ENCODE measurements at places on chromosomes 6 and 20.

- no peak for DNase-seq
These were observed 14.3 kb downstream of the SULF2 start for GRCh38 chr20:47770935-47771334.

DNA sequence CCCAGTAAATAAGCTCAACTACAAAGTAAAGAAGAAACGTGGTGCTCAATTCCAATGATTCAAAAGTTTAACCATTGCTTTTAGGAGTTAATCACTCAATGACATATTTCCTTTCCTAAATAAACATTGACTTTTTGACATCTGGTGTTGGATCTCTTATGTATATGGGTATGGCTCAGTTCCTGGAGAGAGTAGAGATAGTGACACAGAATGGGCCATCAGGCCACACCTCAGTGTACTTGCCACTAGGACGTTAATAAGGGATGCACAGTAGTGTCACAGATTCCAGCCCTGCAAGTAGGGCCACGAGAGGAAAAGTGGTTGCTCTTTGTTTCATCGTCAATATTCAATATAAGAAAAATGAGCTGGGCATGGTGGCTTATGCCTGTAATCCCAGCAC lies 48.9 kb upstream of the TXNDC5 start:
- no peak for DNase-seq

GRCh38 chr6:6696867-6697531 lies 108.5 kb downstream of the LY86 start:
- DNase-seq = peak; percentile 55

GRCh38 chr6:113860181-113860955 lies 3.2 kb downstream of the MARCKS start:
- DNase-seq = peak; percentile 18

- DNase-seq = no peak
These were observed 6.0 kb downstream of the CNPY3 start for GRCh38 chr6:42935322-42935721.

DNA sequence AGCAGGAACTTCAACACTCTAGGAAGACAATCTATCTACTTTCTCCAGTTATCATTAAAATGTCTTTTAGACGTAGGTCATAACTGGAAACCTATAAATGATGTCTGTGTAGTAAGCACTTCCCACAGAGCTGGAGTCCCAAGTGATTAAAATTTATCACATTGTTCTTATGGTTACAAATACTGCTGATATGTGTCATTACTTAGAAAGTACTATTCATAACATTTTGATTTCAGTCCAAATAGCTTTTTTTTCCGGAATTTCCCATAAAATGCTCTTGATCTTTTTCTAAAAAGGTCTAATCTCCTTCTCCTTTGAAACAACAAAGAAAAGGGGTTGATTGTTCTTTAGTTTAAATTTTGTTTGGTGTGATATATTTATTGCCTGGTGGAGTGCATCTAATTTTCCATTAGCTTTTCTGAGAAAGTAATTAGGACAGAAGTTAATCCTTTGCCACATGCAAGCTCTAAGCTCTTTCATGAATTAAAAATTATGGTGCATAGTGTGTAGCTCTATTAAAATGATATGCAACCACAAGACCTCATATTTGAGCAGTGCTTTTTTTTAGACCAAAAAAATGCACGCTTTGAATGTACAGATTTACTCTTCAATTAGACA lies 132.7 kb upstream of the TCF21 start:
- DNase-seq = no peak

DNA sequence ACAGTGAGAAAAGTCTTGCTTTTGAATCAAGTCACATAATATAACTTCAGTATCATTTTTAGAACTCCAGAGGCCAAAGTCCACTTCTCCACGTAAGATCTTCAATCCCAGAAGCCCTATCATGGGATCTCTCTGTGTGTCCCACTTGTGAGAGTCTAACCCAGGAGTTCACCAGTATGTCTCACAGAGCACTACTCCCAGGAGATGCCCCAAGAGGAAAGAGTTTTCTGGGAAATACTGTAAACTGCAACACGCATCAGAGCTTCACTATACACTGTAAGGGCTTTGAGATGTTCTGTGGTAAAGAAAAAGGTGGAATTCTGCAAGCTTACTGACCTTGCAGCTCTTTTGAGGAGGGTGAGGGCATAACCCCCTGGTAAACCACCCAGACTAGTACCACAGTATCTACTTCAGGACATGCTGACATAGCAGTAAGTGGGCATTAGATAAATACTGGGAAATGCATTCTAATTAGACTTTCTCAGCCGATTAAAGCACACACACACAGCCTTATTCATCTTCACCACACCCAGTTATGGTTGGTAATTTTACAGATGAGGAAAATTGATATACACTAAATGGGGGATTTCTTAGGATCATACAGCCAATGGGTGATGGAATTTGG lies 12.3 kb downstream of the DCBLD1 start:
- DNase-seq = no peak

DNA sequence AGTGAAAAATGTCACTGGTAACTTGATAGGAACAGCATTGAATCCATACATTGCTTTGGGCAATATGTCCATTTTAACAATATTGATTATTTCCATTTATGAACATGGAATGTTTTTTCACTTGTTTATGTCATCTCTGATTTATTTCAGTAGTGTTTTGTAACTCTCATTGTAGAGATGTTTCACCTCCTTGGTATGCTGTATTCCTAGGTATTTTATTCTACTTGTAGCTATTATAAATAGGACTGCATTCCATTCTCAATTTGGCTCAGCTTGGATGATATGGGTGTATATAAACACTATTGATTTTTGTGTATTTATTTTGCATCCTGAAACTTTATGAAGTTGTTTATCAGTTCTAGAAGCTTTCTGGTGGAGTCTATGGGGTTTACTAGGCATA lies 730.3 kb downstream of the DOK5 start:
- DNase-seq = no peak

DNA sequence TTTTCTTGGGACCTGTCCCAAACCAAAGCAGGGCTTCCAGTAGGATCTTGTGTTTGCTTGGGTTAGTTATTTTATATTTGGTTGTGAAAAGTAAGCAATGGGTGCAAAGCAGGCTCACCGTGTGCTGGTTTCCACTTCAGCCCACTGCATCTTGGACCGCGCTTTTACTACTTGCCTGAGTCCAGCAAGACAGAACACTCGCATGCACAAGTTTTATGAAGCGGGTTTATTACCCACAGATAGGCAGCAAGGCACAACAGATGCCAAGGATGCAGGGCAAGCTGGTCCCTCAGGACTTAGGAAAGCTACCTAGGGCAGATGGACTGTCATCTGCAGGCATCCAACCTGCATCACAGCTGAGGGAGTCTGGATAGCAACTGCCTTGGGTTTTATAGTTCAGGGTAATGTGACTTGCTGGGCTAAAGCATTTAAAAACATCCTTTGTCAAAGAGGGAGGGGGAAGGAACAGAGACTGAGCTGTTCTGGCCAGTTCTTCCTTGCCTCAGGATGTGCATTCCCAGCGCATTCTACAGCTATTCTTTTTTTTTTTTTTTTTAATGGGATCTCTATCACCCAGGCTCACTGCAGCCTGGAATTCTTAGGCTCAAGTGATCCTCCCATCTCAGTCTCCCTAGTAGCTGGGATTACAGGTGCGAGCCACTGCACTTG lies 18.5 kb downstream of the CITED2 start:
- DNase-seq = no peak

- DNase-seq = no peak
These were observed 144.1 kb downstream of the MTHFD1L start for GRCh38 chr6:151009576-151009975.

DNA sequence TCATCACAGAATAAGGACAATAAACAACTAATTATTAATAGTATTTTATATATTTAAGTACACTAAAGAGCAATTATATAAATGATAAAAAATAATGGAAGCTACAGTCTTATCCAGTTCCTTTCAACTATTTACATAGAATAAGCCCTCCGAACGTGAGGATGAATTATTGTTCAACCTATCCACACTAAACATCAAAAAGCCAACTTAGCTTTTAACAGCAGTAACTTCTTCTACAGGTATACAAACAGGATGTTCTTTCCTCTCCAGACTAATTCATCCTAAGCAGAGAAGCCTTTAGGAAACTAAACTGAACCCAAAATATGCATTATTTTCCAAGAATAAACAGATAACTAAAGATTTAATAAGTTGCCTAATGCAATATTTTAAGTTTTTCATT lies 2.3 kb downstream of the FKBP5 start:
- no peak for DNase-seq

DNA sequence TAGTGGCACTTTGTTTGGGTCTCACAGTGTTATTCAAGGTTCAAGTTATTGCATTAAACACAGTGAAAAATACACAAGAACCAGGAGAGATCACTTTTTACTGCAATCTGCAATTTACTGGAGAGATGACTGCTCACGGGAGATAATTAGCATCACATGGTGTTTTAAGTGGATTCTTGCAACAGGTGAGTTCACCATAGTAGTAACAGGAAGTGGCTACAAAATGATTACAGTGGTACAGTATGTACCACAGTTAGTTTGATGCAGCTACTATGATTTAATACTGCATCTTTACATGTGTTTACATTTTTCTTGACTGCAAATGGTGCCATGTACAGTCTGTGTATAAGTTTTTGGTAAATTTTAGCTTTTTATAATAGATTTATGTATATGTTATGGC lies 96.5 kb upstream of the SCP2D1 start:
- DNase-seq = no peak

Measured in GM20000 (cell line).